ENCODE measurements at places on chromosomes 16 and 17.

- no peak for DNase-seq
These were observed 10.6 kb downstream of the CHMP1A start for GRCh38 chr16:89646906-89647305.

DNA sequence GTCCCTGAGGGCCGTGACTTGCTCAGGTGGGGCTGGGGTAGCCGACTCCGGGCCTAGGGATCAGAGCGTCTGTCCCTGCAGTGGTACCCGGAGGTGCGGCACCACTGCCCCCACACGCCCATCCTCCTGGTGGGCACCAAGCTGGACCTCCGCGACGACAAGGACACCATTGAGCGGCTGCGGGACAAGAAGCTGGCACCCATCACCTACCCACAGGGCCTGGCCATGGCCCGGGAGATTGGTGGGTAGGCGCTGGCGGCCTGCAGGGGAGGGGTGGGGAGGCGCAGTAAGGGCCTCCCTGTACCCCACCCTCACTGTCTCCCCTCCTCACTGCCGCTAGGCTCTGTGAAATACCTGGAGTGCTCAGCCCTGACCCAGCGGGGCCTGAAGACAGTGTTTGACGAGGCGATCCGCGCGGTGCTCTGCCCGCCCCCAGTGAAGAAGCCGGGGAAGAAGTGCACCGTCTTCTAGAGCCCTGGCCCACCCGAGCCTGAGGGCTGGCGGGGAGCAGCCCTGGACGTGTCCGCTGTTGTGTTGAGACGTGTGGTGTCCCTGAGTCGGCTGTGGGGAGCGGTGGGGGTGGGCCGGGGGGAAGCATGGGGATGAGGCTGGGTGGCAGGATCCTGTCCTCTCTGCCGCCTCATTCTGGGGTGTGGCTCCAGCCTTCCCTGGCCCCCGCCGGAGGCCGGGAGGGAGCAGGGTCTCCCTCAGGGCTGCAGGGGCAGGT lies 2.0 kb downstream of the RAC3 start:
- no peak for DNase-seq

- no peak for DNase-seq
These were observed 1.3 kb upstream of the HERPUD1 start for GRCh38 chr16:56930486-56931270.

DNA sequence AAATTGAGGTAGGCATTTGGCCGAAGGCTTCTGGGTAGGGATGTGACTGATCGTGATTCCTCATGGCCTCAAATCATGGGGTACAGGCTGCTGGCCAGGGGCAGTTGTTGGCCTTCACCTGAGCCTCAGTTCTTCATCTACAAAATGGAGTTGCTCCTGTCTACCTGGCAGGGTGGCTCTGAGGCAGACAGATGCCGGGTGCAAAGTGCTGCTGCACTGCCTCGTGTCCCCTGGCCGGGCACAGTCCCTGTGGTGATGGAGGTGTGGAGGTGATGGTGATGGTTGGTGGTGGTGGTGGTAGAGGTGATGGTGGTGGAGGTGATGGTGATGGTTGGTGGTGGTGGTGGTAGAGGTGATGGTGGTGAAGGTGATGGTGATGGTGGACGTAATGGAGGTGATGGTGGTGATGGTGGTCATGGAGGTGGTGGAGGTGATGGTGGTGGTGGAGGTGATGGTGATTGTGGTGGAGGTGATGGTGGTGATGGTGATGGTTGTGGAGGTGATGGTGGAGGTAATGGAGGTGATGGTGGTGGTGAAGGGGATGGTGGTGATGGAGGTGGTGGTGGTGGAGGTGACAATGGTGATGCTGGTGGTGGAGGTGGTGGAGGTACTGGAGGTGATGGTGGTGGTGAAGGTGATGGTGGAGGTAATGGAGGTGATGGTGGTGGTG lies 52.6 kb downstream of the RNF213 start:
- no peak for DNase-seq

GRCh38 chr16:75244225-75244809 lies 7.1 kb downstream of the BCAR1 start:
- no peak for DNase-seq

- peak; percentile 88 for DNase-seq
These were observed 1.4 kb downstream of the GLTPD2 start for GRCh38 chr17:4789951-4790704.

DNA sequence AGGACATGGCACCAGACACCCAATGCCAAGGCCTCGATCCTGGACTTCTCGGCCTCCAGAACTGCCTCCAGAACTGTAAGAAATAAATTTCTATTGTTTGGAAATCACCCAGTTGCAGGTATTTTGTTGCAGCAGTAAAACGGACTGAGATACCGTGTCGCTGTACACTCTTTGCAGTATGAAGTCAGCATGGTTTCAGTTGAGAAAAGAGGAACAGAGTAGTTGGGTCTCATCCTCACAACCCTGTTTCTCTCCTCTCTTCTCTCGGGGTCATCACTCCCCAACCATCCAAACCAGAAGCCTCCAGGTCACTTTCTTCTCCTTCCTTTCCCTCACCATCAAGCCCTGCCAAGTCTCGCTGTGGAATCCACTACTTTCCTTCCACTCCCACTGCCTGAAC lies 77.8 kb downstream of the ADCY9 start:
- DNase-seq, result no peak

GRCh38 chr17:48591255-48592056 lies 1.4 kb upstream of the HOXB3 start:
- no peak for DNase-seq

- DNase-seq, result no peak
These were observed 193.7 kb upstream of the TBX2 start for GRCh38 chr17:61205931-61206330.

GRCh38 chr17:56898874-56899273 lies 15.0 kb downstream of the TRIM25 start:
- no peak for DNase-seq

DNA sequence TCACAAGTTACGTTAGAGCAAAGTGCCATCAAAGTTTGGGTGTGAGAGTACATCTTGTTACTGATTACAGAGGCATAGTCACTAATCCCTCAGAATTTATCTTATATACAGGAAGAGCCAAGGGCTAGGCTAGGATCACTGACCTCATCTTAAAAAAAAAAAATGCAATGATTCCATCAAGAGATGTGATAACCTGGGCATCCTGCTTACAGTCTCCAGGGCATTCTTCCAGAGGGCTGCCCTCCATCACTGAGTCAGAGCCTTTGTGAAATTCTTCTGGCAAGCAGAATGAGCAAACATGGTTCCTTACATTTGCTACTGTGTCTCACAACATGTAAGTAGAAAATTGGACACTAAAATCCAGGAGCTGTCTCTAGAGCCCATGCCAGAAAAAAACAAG lies 410.6 kb downstream of the ZFHX3 start:
- no peak for DNase-seq

- DNase-seq, result no peak
These were observed 3.0 kb upstream of the TMEM204 start for GRCh38 chr16:1530349-1530882.

DNA sequence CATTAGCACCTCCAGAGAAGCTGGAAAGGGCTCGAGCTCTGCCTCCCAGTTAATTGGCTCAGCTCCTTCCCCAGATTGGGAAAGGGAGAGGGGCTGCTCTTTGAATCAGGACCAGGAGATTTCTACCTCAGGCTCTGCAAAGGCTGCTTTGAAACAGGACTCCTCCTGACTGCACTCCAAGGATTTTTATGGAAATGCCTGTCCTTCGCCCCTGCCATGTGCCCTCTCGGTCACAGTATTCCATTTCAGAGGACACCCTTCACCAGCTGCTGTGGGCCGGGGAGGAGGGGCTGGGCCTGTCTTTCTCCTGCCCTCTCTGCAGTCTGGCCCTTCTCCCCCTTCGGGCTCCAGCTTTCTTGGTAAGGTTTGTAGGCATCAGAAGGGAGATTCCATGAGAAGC lies 13.6 kb downstream of the MRM1 start:
- DNase-seq, result no peak

DNA sequence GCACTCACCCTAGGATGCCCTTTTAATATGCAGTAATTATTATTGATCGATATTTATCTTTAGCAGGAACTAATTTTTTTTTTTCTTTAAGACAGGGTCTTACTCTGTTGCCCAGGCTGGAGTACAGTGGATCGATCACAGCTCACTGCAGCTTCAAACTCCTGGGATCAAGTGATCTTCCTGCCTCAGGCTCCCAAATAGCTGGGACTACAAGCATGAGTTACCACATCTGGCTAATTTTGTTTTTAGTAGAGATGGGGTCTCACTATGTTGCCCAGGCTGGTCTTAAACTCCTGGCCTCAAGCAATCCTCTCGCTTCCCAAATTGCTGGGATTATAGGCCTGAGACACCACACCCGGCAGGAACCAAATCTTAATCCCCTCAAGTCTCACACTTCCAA lies 29.3 kb downstream of the KIAA0753 start:
- DNase-seq, result no peak

GRCh38 chr17:79608624-79608959 lies 2.3 kb downstream of the RBFOX3 start:
- no peak for DNase-seq

GRCh38 chr16:51876934-51877333 lies 670.0 kb downstream of the TOX3 start:
- no peak for DNase-seq

- DNase-seq, result no peak
These were observed 24.0 kb upstream of the VPS4A start for GRCh38 chr16:69286941-69287713.

- DNase-seq, result no peak
These were observed 15.8 kb upstream of the KRT20 start for GRCh38 chr17:40900809-40901356.

DNA sequence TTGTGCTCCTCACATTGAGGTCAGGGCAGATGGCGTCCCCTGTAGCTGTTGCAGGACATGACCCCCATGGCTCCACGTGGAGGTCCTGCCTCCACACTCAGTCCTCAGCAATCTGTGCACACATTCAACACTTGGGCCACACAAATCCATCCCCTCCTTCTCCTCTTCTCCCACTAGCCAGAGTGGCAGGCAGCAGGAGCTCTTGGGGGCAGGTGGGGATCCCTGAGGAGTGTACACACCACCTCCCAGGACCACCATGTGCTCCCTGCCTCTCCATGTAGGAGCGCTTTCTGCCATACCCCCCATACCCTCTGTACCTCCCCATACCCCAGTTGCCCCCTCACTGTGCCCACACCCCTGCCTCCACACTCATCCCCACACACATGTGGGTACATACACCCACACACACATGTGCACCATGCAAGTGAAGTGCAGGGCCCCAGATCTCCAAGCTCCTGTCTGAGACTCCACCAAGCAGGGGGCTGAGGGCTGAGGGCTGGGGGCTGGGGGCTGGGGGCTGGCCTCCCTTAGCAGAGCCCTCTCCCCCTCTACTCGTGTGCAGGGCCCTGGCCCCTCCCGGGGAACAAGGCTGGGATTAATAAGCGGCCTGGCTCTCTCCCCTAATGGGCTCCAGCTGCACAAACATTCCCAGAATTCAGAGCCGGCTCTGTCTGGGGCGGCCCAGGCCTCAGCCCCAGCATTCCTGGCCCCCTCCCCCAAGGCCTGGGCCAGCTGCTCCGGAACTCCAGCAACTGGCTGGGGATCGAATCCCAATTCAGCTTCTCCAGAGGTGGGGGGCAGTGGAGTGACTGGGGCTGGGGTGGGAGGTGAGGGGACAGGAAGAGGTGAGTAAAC lies 48.2 kb upstream of the MEIOC start:
- peak; percentile 81 for DNase-seq

- no peak for DNase-seq
These were observed 2.2 kb downstream of the GALNS start for GRCh38 chr16:88854306-88855111.

DNA sequence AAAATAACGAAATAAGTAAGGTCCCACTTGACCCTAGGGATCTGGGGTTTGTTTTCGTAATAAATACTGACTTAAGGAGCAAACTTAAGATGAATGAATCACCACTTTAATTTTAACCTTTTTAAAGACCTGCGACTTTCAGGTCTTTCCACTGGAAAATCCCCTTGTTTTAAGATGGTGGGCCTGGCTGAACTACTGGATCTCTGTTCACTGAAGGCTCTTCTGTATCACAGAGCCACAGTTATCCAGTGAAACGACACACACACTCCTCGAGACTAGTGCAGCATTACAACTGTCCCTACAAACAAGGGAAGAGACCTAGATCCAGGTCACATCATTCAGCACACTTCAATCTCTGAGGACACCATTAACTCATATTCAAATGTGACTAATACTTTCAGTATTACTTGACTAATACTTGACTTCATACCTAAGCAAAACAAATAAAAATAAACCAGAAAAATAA lies 299.0 kb downstream of the CEP112 start:
- DNase-seq, result no peak

DNA sequence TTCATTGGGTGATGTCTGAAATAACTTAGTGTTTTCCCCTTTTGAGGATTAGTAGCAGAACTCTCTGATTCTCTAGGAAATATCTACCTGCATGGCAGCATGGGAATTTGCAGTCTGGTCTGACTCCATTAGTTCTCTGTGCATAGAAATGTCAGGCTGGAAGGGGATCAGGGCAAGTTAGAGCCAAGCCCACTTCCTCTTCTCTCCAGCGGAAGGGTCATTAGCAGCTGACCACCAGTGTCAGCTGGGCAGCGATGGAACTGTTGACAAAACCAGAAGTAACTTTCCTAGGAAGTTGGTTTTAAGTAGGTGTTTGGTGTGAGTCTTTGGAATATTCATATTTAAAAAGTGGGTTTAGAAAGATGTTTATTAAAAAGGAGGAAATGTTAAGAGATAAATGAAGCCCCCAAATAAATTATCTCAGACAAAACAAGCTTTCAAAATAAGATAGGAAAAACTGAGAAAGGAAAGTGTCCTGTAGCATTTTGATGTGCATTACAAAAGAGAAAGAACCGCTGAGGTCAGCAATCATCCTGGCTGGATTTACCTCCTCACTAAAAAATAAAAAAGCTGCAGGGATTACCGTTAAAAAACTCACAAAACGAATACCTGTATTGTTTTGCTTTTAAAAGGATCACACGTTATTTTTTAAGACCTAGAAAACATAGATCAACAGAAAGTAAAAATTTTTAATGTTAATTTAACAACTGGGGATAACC lies 32.4 kb upstream of the MMD start:
- no peak for DNase-seq

GRCh38 chr17:17613708-17614114 lies 22.2 kb upstream of the PEMT start:
- DNase-seq, result peak; percentile 74

GRCh38 chr17:67717192-67717623 lies 528 bp upstream of the NOL11 start:
- DNase-seq, result no peak

- DNase-seq, result peak; percentile 91
These were observed 1.5 kb upstream of the MAF start for GRCh38 chr16:79601931-79602627.

GRCh38 chr16:67961551-67961957 lies 6.9 kb downstream of the SLC12A4 start:
- DNase-seq, result no peak

GRCh38 chr17:76253841-76254240 lies 11.3 kb upstream of the UBALD2 start:
- DNase-seq, result no peak

GRCh38 chr17:50697663-50698272 lies 9.9 kb downstream of the ANKRD40 start:
- no peak for DNase-seq

GRCh38 chr17:1150863-1151600 lies 28.7 kb downstream of the ABR start:
- no peak for DNase-seq

DNA sequence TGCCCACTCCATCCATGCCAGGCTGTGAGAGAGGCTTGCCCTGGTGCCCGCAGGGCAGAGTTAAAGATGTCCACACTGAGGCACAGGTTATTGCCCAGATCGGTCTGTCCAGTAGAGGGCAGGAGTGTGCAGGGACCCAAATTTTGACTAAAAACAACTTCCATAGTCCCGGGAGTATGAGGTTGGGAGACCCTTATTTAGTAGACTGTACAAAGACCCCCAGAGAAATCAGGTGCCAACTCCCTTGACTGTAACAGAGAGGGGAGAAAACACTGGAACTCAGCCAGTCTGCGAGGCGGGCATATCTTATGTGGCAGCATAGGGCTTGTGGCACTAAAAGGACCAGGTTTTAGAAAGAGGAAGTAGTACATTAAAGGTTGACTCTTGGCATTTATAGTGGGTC lies 43.4 kb downstream of the HNF1B start:
- DNase-seq, result no peak
